Activated naive CD4-positive, alpha-beta T cell treated with anti-CD3 and anti-CD28 coated beads for 36 hours (primary cell): ENCODE measurements at places on chromosomes 2 and 18.

DNA sequence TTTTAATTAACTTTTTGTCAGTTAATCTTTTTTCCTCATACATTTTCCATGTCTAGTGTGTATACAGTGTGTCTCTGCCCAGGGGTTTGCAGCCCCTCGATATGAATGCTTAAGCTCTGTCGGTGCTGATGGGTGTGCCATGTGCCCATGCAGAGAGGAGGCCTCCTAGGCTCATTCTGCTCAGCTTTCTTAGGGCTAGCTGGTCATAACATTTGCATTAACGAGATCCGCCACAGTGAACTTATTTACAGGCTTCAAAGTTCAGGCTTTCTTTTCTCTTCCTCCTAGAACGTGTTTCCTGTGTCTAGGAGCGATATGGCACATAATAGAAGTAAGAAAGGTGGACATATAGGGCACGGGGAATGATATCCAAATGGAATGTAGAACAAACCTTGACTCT, 783.3 kb downstream of the PLCL1 start:
- DNase-seq: no peak

DNA sequence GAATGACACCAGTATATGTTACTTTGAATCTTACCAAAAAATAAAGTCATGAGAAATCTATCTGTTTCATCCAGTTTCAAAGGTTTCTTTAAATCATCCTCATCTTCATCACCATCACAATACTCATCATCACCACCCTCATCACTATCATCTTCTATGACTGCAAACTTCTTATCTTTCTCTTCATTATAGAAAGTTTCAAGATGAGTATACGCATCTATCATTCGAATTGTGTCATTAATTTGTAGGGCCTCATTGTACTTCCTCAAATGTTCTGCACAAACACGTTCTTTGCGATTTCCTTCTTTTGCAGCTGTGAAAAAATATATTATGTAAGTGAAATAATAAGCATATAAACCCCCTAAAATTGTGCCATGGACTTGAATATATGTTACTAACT, 34.1 kb upstream of the FAP start:
- DNase-seq: no peak

DNA sequence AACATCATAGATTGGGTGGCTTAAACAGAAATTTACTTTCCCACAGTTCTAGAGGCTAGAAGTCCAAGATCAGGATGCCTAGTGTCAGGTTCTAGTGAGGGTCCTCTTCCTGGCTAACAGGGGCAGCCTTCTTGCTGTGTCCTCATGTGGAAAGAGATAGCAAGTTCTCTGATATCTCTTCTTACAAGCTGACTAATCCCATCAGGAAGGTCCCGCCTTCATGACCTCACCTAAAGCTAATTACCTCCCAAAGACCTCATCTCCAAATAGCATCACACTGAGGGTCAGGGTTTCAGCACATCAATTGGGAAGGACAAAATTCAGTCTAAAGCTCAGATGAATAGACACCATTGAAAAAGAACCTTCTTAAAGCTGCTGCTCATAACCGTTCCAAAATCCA, 22.9 kb downstream of the ACVR1 start:
- no peak for DNase-seq

- no peak for DNase-seq
These were observed 219.0 kb upstream of the DSEL start for GRCh38 chr18:67735506-67735905.

GRCh38 chr2:54613794-54614257, 109.6 kb upstream of the EML6 start:
- no peak for DNase-seq

GRCh38 chr2:233473878-233474277, 92.7 kb downstream of the USP40 start:
- DNase-seq: no peak

DNA sequence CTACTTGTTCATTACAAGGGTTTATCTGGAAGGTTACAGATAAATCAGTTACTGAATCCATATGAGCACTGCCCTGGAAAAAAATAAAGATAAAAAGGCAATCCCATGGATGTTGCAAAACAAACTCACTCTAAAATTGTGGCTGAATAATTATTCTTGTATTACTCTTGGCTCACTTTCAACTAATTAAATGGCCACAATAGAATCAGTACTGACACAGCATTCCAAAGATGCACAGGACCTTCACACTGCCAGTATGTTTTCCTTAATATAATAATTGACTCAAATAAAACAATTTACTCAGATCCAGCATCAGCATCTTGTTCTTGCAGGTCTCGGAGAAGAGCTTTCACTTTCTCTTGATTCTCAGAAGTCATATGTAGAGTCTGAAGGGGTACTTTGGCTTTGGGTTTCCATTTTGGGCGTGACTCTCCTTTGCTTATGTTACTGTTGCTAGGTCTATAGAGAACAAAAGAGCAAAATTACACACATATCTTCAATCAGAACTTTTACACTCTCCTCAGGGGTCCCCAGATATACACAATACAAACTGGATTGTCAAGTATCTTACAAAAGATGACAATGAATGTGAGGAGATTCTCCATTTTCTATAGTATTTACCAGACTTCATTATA, 12.6 kb downstream of the DHX57 start:
- no peak for DNase-seq

DNA sequence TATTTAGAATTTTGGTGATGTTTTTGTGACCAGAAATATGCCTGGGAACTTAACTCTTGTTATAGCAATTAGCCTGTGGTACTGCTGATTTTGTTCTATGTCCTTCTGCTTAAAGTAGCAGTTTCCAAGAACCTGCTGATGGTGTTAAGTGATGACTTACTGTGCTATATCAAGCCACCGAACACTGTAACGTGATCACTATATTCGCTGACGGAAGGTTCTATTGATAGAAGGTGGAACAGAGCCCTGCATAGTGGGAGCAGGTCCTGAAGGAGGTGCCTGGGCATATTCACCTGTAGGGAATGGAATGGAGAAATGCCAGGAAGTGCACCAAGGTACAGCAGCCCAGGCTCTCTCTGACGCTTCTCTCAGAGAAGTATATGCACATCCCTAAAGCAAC, 76.8 kb downstream of the UXS1 start:
- DNase-seq: no peak

DNA sequence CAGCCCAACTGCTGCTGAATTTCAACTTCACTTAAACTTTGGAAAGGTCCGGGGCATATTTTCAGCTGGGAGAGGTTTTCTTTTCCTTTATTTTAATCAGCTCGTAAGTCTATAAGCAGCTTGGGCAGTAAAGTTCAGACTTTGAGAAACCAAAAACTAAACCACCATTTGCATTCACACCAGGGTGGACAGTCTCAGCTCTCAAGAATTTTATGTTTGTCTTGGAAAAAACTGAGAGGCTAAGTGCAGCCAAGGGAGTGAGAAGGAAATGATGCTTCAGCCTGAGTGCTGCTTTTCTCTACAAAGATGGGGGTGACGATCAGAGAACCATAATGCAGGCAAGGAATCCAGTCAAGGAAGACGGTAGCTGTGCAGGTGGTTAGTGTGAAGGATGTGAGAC, 30.2 kb downstream of the MCFD2 start:
- DNase-seq: no peak

DNA sequence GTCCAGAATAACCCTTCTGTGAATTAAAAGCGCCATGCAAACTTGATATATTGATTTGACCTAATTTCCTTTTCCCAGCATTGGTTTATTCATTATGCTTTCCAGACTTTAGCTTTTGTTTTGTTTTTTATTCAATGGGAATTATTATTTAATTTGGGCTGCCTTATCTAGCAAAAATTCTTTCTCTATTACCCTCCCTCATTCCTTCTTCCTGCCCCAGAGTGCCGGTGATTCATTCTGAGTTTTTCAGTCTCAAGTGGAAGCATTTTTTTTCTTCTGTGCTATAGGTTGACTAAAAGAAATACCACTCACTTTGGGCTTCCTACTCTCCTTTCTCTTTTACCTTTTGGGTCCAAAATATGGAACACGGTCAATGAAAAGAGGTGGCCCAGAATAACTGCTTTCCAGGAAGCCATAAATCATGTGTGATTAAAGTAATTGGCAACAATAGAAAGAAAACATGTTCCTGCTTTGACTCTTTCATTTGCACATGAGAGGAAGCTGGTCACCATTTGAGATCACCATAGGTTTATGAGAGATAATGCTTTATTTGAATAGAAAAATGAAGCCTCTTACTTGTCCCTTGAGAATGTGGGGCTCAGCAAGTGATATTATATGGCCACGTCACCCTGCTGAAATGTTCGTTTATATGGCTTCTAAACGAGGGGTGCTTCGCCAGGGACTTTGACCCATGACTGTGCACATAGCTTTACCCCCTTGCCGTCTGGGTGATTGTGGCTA, 422.8 kb upstream of the ZEB2 start:
- no peak for DNase-seq

- DNase-seq: peak; percentile 17
These were observed 14.9 kb downstream of the PIKFYVE start for GRCh38 chr2:208280933-208281332.

GRCh38 chr18:57659460-57660102, 37.9 kb upstream of the NARS1 start:
- no peak for DNase-seq

DNA sequence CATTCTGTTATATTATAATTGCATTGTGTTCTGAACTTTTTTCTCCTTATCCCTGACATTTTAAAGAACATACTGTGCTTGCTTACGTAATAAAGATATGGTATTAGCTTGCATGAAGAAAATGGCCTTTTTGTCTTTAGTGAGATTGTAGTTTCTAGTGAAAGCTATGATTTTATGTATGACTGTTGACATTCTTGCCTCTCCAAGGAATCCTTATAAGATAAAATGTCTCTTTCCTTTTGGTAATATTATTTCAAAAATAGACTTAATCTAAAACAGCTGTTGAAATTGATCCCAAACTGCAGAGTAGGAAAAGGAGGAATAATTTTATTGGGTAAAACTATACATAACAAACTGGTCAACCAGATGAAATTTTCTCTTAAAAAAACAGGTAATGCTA, 40.8 kb upstream of the CCDC102B start:
- no peak for DNase-seq

- DNase-seq: no peak
These were observed 109.6 kb upstream of the ST6GAL2 start for GRCh38 chr2:106995556-106995955.

GRCh38 chr2:11096591-11096990, 58.7 kb upstream of the SLC66A3 start:
- no peak for DNase-seq

- DNase-seq: no peak
These were observed 207.2 kb downstream of the RND3 start for GRCh38 chr2:150280231-150280630.

DNA sequence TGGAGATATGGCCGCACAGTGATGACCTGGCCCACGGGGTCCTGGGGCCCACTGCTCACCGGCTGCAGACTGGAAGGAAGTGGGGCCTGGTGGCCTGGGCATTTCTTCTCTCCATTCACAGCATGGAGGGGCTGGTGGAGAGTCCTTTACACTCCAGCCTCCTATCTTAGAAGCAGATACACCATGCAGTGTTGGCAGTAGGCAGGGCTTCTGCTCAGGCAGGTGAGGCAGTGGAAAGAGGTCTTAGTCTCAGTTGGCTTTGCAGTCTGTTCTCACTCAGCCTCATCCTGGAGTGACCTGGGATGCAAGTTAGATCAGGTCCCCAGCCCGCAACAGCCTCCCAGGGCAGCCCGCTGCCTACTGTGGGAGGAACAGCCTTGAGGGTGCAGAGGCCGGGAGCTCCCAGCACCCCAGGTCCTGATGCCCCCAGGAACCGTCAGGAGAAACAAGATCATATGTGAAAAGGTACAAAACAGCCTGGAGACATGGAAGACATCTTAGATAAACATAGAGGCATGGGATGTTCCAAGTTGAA, 45.8 kb upstream of the OTOS start:
- DNase-seq: no peak

GRCh38 chr18:44474591-44474990, 206.1 kb upstream of the SETBP1 start:
- DNase-seq: no peak

- no peak for DNase-seq
These were observed 1.4 kb upstream of the KCNG3 start for GRCh38 chr2:42495234-42495581.

GRCh38 chr2:146138820-146139219, 1618.9 kb upstream of the ZEB2 start:
- DNase-seq: no peak

DNA sequence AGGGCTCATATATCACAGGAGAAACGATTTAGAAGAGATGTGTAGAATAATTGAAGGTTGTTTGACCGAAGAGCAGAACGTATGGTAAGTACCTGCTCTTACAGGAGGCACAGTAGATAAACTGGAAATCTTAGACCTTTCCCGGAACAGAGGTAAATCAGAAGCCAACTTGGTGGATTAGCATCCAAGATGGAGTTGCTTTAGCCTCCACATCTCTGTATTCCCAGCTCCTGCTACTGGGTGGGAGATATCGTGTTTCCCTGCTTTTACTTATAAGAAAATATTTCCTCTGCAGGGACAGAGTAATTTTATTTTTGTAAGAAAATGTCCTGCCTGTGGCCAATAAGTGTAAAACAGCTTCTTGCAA, 164.5 kb downstream of the SLC39A10 start:
- DNase-seq: no peak

- no peak for DNase-seq
These were observed 43.1 kb upstream of the ASAP2 start for GRCh38 chr2:9163306-9164111.

DNA sequence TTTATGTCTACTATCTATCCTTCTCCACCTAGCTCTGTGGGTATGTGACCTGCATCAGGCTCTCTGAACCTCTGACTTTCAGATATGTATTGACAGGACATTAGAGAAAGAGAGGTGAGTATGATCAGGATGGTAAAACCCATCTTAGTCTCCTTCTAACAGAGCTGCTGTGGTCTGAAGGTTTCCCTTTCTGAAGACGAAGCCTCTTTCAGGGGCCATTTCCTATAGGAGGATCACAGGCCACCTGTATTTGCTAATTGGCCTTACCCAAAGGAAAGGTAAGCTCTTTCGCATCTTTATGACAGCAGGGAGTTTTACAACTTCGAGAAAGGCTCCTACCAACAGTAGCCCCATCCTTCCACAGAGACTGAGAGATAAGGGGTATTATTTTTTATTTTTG, 442.9 kb downstream of the KCNJ3 start:
- no peak for DNase-seq

DNA sequence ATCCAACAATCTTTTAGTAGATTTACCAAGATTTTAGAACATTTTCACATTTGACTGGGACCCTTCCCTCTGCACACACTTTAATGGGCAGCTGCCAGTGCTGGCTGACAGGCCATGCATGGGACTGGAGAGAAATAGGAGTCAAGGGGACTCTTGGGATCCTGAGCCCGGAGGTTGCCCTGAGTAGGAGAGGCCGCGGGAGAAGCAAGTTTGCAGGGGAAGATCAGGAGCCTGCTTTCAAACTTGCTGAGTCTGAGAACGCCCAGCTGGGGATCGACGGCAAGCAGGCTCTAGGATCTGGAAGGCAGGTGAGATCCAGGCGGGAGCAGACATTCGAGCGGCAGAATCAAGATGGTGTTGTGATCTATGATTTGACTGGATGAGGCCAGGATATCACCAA, 186.1 kb downstream of the HDAC4 start:
- no peak for DNase-seq
